ENCODE measurements at places on chromosomes 6 and 20.
A peak's percentile ranks its signal among the peaks of the same experiment; 100 is the strongest.

GRCh38 chr6:70398783-70399728, 14.3 kb upstream of the FAM135A start:
- DNase-seq = peak; percentile 62

DNA sequence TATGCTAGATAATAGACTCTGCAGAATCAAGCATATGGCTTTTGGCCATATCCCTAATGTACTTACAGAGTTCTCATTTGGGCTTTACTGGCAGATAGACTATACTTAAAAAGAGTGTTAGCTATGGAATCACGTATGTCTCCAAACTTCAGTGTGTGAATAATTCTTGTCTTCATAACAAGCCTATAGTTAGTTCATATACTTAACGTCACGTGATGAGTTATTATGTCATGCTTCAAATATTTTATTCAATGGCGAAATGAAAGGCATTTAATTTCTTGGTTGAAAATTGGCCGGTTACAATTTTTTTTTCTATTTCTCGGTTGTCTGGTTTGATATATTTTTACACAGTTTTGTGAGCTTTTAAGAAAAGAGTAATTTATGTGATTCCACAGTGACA, 62.7 kb downstream of the MEI4 start:
- no peak for DNase-seq

- no peak for DNase-seq
Measured at GRCh38 chr6:80676386-80676785, 569.9 kb downstream of the BCKDHB start.

DNA sequence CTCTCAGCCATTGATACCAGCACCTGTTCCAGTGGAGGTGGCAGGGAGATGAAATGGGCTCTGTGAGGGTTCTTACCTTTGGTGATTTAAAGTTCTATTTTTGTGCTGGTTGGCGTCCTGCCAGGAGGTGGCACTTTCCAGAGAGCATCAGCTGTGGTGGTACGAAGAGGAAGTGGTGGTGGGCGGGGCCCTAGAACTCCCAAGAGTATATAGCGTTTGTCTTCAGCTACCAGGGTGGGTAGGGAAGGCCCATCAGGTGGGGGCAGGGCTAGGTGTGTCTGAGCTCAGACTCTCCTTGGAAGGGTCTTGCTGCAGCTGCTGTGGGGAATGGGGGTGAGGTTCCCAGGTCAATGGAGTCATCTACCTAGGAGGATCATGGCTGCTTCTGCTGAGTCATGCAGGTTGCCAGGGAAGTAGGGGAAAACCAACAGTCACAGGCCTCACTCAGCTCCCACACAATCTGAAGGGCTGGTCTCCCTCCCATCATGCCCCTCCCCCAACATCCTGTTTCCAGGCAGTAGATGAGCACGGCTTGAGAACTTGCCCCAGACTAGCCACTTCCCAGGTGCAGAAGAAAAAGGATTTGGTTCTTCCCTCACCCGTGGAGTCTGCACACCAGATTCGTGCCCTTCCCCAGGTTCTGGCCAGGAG, 46.6 kb downstream of the MOXD1 start:
- DNase-seq = no peak

- DNase-seq = peak; percentile 75
Measured at GRCh38 chr6:129575378-129576118, 134.4 kb downstream of the ARHGAP18 start.

GRCh38 chr6:80544976-80545722, 438.7 kb downstream of the BCKDHB start:
- no peak for DNase-seq

DNA sequence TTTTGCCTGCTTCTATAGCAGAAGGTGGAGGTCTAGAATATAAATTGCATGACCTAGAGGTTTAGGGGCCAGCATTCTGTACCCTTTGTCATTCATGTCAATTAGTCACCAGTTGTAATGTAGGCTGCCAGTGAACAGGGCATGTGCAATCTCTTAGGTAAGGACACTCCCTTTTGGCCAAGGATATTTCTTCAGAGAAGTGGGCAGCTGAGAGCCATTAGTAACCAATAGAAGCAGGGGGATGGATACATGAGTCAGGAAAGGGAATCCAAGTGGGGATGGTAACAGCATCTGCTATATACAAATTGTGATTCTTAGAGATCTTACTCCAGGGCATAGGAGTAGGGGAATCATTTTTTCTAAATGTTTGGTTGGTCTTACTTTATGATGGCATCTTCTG, 494.2 kb upstream of the JAG1 start:
- DNase-seq = no peak

DNA sequence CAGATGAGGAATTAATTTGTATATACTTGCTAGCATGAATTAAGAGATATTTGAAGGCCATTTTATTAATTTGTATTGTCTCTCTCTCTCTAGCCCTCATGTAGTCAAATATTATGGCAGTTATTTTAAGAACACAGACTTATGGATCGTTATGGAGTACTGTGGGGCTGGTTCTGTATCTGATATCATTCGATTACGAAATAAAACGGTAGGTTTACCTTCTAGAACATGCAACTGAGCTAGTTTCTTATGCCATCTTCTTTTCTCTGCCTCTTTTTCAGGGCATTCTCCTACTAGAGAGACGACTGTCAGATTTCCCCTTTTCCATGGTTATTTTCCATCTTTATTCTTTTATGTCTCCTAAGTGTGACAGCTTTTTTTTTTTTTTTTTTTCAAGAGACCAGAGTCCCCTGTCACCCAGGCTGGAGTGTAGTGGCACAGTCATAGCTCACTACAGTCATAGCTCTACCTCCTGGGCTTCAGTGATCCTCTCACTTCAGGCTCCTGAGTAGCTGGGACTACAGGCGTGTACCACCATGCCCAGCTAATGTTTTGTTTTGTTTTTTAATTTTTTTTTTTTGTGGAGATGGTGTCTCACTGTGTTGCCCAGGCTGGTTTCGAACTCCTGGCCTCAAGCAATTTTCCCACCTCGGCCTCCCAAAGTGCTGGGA, 15.6 kb downstream of the STK4 start:
- no peak for DNase-seq

DNA sequence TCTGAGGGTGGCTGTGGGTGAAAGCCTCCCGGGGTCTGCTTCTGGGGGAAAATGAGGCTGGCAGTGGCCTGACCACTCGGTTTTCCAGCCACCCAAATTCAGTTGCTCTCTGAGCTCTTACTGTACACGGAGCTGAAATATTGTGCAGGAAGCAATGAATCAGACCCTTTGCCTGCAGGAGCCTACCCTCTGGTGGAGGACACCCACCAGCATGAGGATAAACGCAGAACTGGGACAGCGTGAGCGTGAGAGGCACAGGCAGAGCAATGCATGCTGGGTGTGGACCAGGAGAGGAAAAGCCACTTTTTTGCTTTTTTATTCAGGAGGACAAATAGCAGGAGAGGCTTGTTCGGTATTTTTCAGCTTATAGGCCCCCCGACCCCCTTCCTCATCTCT, 298.0 kb downstream of the QKI start:
- no peak for DNase-seq

- DNase-seq = no peak
Measured at GRCh38 chr6:23308166-23308565, 738.8 kb downstream of the HDGFL1 start.

GRCh38 chr6:136307351-136307750, 17.7 kb upstream of the BCLAF1 start:
- no peak for DNase-seq

GRCh38 chr6:133291671-133292070, 50.5 kb downstream of the EYA4 start:
- DNase-seq = peak; percentile 17

- DNase-seq = peak; percentile 63
Measured at GRCh38 chr6:116396441-116396840, 25.7 kb downstream of the DSE start.

DNA sequence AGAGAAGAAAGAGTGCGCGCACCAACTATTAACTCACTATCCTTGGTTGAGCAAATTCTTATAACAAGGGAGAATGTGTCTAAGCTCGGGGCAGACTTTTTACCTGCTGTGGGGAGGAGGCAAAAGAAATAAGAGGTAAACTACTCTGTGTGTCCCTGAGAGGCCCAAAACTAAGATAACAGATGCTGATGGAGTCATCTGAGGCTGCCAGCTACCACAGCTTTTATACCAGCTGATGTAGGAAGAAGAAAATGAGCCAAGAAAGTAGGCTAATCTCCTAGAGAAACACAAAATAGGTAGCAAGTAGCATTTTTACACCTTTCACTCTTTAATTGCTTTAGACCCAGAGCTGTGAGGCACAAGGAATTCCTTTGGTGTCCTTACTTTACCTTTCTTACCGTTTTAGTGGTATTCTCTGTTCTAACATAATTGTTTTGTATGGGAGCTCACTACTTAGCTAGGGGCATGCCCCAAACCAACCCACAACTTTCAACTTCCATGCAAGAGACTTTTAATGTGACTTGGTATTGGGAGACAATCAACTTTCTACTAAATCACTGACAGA, 27.8 kb upstream of the PIM1 start:
- no peak for DNase-seq

DNA sequence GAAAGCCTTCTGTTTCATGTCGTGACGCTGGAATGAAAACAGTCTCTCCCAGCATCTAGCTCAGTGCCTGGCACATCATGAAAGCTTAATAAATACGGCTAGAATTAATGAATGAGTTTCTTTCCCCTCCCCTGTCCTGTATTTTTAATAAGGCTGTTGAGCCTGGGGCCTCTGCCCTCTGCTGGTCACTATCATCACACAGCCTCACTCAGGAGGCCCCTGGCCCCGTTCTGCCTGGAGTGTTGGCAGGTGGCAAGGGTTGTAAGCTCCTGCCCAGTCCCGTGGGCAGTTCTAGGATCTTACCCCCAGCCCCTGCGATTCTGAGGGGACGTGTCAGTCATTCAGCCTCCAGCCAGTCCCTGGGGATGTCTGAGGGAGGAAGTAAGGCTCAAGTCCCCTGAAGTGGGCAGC, 41.4 kb downstream of the PHACTR3 start:
- no peak for DNase-seq

DNA sequence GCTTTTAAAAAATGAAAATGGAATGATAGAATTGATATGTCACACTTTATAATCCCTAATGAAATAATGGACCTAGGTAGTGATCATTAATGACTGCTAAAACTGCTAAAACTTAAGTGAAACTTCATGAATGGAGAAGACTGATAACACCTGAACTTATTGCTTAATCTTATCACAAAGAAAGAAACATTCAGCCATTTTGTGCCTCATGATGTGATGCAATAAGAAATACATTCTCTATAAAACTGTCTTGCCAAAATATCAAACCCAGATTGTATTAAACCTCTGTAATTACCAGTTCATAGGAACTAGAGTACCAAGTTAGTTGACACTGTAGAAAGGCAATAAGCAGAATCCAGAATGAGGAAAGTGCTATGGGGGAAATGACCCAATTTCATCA, 54.4 kb upstream of the COL10A1 start:
- DNase-seq = no peak

DNA sequence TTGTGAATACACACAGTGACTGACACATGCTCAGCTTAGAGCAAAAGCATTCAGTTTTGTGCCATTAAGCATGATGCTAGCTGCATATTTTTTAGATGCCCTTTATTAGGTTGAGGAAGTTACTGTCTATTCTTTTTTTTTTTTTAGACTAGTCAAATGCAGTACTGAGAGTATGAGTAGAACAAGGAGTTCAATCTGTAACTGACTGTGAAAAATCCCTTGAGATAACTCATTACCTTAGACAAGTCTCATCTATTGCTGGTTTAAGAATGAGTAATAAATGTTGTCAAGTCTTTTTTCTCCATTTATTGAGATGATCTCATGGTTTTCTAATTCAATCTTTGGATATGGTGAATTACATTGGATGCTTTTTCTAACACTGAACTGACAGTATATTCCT, 23.2 kb downstream of the AHI1 start:
- no peak for DNase-seq

DNA sequence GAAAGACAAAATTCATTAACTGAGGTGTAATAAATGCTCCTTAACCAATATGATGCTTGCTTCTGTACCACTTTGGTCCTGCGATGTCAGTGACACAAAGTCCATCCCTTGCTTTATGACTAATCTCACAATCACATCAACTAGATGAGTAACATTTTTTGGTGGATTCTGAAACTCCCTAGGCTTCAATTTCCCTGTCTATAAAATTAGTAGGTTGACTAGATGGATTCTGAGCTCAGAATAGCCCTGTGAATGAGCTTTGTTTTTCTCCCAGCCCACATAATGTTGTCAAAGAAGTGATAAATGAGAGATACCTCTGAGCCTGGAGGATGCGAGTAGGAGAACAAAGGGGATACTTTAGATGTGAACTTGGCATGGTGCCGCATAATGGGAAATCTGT, 9.1 kb downstream of the TXLNB start:
- no peak for DNase-seq

DNA sequence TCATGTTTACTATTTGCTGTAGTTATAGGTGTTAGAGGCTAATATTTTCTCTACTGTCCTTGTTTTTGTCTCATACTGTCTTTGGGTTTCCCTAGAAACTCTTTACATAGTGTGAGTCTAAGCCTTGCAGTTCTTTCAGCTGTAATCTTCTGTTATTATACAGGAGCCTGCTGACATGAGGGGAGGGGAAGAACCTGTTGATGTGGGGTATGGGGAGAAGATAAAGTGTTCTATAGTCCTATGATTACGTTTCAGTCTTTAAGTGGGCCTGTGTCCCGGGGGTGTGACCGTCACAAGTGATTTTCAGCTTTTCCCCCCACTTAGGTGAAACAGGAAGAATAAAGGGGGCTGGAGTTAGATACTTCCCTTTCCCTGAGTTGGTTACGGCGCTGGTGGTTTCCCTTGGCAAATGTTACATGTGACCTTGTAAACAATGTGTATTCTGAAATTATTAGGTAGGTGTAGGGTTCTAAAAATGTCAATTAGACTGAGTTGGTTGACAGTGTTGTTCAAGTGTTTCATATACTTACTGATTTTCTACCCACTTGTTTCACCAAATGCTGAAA, 41.3 kb downstream of the REV3L start:
- no peak for DNase-seq

GRCh38 chr20:10034717-10035571, at the start of gene ANKEF1:
Gene ANKEF1 (plus strand): TSS chr20:10034987. CDS start chr20:10038302, 3,315 bp downstream.
- DNase-seq = peak; percentile 60

DNA sequence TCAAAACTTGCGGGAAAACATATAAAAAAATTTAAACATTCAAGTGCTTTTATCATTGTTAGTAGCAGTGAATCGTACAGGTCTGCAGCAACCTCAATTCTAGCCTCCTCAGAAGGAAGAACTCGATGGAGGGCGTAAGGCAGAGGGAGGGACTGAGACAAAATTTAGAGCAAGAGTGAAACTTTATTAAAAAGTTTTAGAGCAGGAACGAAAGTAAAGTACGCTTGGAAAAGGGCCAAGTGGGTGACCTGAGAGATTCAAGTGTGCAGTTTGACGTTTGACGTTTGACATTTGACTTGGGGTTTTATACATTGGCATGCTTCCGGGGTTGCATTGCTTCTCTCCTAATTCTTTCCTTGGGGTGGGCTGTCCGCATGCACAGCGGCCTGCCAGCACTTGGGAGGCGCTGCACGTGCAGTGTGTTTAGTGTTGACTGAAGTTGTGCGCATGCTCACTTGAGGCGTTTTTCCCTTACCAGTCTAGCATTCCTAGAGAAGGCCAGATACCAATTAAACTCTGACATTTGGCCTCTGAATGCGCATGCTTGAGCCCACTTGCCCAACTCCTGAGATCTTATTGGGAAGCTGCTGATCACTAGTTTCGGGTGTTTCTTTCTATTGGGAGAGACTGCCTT, 82.6 kb downstream of the TBX18 start:
- no peak for DNase-seq

- no peak for DNase-seq
Measured at GRCh38 chr6:15423286-15423993, 177.6 kb downstream of the JARID2 start.

GRCh38 chr6:90168693-90169131, 127.9 kb downstream of the BACH2 start:
- DNase-seq = peak; percentile 47

Measured in astrocyte of the spinal cord (primary cell).